ENCODE measurements at places on chromosomes 2 and 18. TPM values are rescaled to one million over a fixed set of nuclear protein-coding genes. Genes with fewer than 3 reads are reported as not detected.

The B3GNT7 gene
- total RNA-seq: not detected

The SEPTIN10 gene
- total RNA-seq: 9.8 TPM

DNA sequence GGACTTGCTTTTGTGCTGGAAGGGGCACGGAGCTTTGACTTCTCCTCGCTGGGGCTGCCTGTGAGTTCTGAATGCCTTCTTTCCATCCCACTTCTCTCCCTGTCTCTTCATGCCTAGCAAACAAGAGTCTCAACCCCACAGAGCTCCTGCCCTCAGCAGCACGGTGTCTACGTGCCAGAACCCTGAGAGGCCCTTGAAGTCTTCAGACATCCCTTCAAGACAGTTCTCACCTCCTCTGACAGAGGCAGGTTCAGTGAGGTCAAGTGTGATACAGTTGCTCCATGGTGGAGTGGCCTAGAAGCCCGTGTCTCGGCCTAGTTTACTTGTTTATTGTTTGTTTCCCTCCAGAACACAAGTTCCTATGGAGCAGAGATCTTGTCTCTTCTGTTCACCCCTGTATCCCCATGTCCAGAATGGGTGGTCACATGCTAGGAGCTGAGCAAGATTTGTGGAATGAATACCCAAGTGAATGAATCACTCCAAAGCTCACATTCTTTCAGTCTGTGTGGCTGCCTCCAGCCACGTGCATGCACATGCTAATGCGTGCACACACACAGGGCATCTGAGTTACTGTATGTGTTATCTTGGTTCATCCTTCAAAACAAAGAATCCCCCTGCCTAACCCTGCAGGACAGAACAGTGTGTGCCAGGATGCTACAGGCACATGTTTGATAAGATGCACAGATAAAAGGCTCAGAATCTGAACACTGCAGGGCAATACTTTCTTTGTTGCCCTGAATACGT is 391.6 kb downstream of the NBAS start:
- DNase-seq: no peak

- no peak for DNase-seq
Measured at GRCh38 chr18:68713796-68714195, 1.1 kb downstream of the TMX3 start.

The TLX2 gene
- total RNA-seq: 0.52 TPM

The ELP2 gene
- total RNA-seq: 83.7 TPM

The SLC38A11 gene
- not detected for total RNA-seq

GRCh38 chr2:195572895-195573683 is 83.9 kb upstream of the SLC39A10 start:
- DNase-seq: no peak

The PLEKHM3 gene
- total RNA-seq: 4.5 TPM

- DNase-seq: no peak
Measured at GRCh38 chr2:239695728-239696240, 295.0 kb upstream of the HDAC4 start.

- DNase-seq: no peak
Measured at GRCh38 chr2:168528469-168528868, 72.4 kb downstream of the CERS6 start.

- DNase-seq: no peak
Measured at GRCh38 chr2:238643400-238643907, 204.4 kb upstream of the TWIST2 start.

DNA sequence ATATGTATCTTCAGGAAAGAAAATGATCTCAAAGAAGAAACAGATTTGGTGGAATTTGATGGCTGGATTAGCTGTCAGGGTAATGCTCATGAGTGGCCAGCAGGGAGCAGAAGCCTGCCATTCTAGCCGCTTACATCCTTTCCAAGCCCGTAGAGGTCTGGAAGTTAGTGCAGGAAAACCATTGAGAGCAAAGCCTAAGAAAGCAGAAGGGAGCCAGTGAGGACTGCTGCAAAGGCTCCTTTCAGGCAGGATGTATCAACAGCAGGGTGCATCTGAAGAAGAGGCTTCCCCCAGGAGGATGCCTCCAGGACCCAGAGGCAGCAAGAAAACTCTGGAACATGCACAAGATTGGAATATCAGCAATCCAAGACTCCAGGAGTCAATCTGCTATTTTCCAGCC is 22.9 kb upstream of the LBH start:
- peak; percentile 56 for DNase-seq

GRCh38 chr18:70636991-70637390 is 348.1 kb downstream of the SOCS6 start:
- no peak for DNase-seq

- DNase-seq: no peak
Measured at GRCh38 chr2:45121236-45121927, 112.1 kb upstream of the SIX2 start.

DNA sequence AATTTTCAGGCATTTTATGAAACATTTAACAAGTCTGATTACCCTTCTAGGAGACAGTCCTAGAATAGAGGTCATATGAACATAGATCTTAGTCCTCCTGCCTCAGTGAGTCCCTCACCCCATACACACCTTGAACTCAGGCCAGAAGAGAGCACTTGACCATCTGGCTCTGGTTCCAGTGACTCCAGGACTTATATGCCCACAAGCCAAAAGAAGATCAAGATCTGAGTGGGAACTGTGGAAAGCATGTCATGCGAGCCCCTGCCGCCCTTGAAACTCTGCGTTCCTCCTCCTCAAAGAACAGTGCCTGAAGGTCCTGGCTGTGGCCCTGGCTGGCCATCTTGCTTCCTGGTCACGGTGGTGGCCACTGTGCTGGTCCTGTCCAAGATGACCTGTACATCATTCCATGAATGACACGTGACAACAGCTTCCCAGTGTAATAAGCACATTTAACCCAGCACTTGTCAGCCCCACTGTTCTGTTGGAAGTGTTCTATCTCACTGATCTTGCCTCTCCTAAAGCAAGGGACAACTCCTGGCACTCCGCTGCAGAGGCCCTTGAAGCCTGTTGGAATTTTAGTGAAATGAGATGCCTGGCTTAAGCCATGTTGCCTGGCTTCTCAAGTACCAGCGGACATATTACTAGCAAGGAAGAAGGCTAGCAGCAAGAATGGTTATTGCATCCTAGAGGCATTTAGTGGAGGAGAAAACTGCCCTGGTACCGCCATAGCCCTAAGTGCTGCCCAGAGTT is 17.6 kb downstream of the TTC32 start:
- DNase-seq: no peak

- no peak for DNase-seq
Measured at GRCh38 chr2:239220341-239220740, 180.5 kb downstream of the HDAC4 start.

The STPG4 gene
- total RNA-seq: not detected

- DNase-seq: peak; percentile 33
Measured at GRCh38 chr2:37894601-37895000, 30.5 kb upstream of the RMDN2 start.

DNA sequence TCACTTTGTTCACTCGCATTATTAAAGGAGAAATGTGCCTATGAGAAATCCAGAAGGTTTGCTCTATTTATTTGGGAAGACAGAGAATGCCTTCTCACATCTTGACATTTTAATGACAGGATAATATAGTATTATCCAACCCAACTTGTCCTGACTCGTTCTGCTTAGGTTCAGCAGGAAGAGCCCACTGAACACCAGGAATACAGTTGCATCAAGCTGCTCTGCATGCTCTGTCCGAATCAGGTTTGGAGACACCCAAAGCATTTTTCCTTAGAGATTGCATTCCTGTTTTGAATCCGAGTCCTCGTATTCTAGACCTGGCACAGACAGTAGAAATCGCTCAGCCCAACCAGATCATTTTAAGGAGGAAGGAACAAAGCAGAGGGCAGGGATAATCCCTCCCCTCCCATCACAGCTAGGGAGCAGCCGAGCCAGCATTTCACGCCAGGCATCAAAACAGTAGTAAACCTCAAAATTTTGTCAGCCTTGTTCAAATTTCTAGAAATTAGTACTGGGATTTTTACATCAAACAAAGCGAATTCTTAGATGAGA is 837.4 kb upstream of the ID2 start:
- no peak for DNase-seq

DNA sequence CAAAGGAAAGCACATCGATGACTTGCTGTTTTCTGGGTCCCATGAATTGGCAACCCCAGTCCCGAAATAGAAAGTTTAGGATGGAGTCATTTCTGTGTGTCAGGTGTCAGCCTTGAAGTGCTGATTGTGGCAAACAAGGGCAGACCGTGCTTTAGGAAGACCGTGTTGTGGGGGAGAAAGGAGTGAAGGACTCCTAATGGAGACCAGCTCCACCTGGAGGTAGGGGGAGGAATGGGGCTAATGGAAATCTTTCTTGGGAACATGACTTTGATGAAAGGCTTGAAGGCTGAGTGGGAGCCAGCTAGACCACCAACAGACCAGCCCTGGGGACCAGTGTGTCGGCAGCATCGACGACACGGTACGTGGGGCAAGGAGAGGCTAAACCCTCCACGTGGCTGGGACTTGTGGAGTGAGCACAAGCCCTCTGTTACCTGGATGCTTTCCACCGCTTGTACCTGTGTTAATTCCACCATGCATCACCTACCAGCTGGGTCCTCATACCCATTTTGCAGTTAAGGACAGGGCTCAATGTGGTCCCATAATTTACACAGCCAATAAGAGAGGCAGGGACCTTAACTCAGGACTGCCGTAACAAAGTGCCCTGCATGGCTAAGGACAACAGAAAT is 104.2 kb downstream of the SH3BP4 start:
- no peak for DNase-seq

- no peak for DNase-seq
Measured at GRCh38 chr2:16392647-16393499, 272.8 kb downstream of the CYRIA start.

DNA sequence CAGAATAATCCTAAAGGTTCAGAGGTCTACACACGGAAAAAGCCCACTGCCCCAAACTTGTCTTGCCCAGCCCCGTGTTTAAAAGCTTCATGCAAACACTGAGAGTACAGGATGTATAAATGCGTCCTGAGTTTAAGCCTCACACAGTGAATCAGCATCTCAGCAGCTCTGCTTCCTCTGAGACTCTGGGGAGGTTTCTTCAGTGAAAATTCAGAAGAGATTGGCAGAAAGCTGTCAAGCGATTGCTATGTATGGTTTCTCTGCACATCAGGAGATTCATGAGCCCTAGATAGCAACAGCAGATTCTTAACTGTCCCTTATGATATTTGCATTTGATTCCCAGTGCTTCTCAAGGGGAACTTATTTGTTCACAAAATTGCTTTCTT is 27.1 kb downstream of the CRACDL start:
- no peak for DNase-seq

DNA sequence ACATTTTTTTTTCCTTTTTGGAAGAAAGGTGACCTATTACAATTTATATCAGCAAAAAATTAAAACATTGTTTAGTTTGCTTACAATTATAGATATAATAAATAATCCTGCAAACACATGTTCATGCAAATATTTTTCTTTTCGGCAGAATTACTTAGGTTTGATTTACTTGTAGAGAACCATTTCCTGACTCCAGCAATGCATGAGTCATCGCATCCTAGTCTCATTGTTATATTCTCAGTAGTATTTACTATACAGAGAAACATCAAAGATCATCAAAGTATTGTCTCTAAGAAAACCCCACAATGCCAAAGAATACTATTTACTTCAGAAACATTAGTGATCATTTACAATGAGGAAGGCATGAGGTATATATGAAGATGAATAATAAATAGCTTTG is 40.4 kb upstream of the MTIF2 start:
- DNase-seq: no peak

DNA sequence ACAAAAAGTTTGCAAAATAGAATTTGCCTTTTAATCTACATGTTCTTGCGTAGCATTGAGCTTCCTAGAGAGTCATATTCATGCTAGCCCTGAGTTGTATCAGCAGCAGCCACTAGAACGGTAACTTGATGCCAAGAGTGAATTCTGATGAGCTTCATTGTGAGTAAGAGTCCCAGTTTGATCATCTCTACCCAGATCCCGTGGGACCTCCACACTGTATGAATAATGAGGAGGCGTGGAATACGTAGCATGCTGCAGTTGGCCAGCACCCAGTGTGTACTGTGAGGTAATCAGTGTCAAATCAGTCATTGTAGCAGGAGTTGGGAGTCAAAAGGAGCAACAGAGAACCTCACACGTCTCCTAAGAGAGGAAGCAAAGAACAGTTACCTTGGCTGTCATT is 197.9 kb downstream of the NEDD4L start:
- no peak for DNase-seq

- DNase-seq: no peak
Measured at GRCh38 chr2:172328103-172328841, 99.1 kb upstream of the ITGA6 start.

- peak; percentile 7 for DNase-seq
Measured at GRCh38 chr2:240465268-240465764, 29.9 kb downstream of the GPC1 start.

DNA sequence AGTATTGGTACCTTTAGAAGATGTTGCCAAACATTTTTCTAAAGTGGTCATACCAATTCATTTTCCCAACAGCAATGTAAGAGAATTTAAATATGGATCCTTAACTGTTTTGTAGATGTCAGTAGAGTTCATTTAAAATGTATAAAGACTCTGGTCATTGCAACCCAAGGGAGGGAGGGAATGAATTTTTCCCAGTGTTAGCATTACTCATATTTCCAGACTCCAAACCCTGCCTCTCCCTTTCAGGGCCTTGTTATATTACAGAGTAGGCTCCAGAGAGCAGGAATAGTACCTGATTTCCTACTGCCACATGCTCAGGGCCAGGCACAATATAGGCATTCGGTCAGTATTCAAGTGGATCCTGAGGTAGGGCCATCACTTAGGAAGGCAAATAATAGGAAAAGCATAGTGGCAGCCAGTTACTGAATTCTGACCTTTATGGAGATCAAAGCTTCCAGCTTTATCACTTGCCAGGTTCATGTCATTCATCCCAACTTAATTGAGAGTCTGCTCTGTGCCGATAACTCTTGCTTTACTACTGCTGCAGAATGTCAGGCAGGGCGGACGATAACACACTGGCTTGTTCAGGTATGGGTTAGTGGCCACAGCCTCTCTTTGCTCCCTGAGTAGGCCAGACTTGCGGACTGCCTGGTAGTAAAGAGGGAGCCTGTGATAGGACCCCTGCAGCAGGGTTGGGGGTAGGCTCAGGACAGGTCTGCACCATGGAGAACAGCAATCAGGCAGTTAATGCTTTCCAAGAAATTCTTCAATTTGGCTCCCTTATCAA is 75.3 kb downstream of the OSBPL6 start:
- DNase-seq: no peak

- no peak for DNase-seq
Measured at GRCh38 chr18:25459814-25460213, 107.8 kb upstream of the ZNF521 start.

The SRSF7 gene
- 279 TPM for total RNA-seq

- DNase-seq: no peak
Measured at GRCh38 chr2:192373221-192373620, 178.5 kb upstream of the TMEFF2 start.

- no peak for DNase-seq
Measured at GRCh38 chr2:66789741-66790140, 354.8 kb downstream of the MEIS1 start.

- no peak for DNase-seq
Measured at GRCh38 chr2:53740170-53740569, 27.4 kb upstream of the CHAC2 start.

GRCh38 chr2:170229125-170229524 is 51.2 kb downstream of the MYO3B start:
- DNase-seq: no peak

The CCDC85A gene
- not detected for total RNA-seq

Data from activated CD4-positive, alpha-beta memory T cell treated with anti-CD3 and anti-CD28 coated beads for 36 hours (primary cell).